Endothelial cell of umbilical vein (primary cell): ENCODE measurements at places on chromosomes 13 and 19.

DNA sequence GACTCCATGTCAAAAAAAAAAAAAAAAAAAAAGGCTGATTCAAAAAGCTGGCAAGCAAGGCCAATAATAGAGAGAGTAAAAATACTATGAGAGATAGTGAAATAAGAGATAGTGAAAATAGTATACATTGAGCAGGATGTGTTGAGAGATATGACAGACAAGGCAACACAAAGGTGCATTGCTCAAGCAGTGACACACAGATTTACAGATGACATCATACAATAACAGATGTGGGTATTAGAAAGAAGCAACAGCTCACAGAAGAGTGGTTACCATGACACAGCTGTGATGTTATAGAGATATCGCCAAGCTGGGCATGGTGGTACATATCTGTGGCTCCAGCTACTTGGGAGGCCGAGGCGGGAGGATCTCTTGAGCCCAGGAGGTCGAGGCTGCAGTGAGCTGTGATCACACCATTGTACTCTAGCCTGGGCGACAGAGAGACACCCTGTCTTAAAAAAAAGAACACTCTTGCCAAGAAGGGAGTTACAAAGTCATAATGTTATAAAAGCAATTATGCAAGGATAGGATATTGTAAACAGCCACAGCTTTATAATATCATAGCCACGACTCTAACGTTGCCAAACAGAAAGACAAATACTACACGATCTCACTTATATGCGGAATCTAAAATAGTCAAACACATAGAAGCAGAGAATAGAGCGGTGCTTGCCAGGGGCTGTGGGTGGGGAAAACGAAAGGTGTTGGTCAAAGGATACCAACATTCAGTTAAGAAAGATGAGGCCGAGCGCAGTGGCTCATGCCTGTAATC lies 10.3 kb downstream of the TNFSF9 start:
- no peak for DNase-seq

GRCh38 chr19:4379383-4380253 lies 20.7 kb downstream of the SH3GL1 start:
- DNase-seq = peak; percentile 38

GRCh38 chr13:70541451-70541850 lies 433.2 kb upstream of the KLHL1 start:
- DNase-seq = no peak

DNA sequence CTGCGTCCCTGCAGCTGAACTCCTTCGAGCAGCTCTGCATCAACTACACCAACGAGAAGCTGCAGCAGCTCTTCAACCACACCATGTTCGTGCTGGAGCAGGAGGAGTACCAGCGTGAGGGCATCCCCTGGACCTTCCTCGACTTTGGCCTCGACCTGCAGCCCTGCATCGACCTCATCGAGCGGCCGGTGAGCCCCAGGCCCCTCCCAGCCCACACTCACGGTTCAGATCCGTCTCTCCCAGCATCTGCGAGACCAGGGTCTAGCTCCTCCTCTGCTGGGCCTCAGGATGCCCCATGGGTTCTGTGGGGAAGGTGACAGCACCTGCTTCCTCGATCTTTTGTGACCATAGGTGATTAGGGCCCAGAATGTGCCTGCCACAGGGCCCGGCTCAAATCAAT lies 46.2 kb downstream of the MYH14 start:
- no peak for DNase-seq

DNA sequence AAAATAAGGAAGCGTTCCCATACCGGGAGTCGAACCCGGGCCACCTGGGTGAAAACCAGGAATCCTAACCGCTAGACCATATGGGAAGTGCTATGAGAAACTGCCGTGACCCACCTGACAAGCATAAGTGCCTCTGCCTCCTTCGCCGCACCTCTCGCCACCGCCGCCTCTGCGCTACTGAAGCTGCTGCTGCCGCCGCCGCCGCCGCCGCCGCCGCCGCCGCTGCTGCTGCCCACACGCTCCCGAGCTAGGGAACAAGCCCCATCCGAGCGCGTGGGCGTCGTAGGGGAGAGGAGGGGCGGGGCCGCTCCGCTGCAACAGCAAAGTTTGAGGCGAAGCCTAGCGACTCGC lies 610 bp upstream of the WBP4 start:
- peak; percentile 81 for DNase-seq

GRCh38 chr19:32227561-32228165 lies 117.7 kb upstream of the ZNF507 start:
- DNase-seq = no peak

GRCh38 chr13:80877209-80877943 lies 536.5 kb upstream of the SPRY2 start:
- DNase-seq = no peak

DNA sequence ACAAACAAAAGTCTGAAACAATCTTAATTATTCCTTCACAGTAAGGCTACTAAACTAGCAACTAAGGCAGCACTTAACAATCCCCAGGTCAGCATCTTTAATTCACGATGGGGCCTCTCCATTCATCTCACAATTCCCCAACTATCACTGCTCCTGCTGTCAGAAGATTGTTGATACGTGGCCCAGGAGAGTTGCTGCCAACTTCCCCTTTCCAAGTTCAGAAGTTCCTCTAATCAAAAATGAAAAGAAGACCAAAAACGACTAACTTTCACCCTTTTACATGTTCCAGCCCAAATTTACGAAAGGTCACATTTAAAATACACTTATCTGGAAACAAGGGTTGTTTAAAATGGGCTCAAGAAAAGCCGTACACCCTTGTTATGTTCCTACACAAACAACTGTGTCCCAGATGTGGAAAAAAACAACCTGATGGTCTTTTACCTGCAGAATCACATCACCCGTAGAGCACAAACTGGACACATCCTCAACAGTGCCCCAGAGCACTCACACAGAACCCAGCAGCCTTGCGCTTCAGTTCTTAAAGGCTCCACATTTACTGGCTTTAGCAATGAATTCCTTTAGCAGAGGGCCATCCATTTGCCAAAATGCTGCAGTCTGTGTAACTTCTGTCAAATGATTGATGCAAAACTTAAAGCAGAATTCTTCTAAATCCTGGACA lies 38.0 kb downstream of the PHF11 start:
- DNase-seq = no peak

GRCh38 chr19:44809577-44810233 lies 802 bp downstream of the BCAM start:
- no peak for DNase-seq

- DNase-seq = no peak
Observed at GRCh38 chr19:10288662-10289166, 1.0 kb upstream of the ICAM5 start.

DNA sequence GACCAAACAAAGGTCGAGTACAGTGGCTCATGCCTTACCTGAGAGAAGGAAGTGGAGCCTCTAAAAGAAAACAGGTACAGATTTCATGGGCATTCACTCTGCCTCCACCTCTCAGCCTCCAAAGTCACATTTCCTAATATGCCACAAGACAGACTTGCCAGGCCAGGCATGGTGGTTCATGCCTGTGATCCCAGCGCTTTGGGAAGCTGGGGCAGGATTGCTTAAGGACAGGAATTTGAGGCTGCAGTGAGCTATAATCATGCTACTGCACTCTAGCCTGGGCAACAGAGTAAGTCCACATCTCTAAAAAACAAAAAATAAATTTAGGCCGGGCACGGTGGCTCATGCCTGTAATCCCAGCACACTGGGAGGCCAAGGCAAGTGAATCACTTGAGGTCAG lies 10.9 kb upstream of the DNMT1 start:
- DNase-seq = no peak

- DNase-seq = no peak
Observed at GRCh38 chr19:6333439-6333838, at the start of gene ACER1. TSS of gene ACER1 (minus strand) at chr19:6333612. CDS start at chr19:6333551, 61 bp downstream.

GRCh38 chr13:41751277-41751676 lies 209.6 kb downstream of the VWA8 start:
- no peak for DNase-seq

DNA sequence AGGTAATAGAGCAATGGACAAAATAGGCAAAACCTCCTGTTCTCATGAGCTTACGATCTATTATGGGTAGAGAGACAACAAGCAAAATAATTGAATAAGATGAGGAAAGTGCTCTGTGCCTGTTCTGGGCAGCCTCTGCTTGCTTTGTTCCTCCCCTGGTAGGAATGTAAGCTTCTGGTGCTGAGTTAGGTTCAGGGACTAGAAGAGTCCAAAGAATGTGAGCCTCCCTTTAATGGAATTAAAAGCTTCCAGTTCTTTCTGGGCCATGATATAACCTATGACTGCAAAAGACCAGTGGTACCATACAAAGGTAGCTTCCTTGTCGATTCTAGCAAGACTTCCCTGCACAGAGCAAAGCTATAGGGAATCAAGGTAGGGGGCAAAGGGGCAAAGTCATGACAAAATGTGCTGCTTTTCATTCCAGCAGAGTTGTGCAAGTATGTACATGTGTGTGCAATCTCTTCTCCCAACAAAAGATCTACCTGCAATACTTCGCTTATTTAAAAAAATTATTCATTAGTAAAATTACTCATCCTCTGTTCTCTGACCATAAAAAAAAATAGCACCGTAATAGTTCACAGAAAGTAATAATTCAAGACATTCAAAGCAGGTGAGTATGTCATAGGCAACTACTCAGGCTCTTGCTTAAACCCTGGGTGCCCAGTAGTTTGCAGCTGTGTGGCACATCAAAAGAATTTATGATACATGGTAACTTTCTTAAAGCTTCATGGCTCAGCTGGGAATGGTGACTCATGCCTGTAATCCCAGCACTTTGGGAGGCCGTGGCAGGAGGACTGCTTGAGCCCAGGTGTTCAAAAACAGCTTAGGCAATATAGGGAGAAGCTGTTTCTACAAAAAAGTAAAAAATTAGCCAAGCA lies 21.4 kb downstream of the ACOD1 start:
- DNase-seq = no peak

DNA sequence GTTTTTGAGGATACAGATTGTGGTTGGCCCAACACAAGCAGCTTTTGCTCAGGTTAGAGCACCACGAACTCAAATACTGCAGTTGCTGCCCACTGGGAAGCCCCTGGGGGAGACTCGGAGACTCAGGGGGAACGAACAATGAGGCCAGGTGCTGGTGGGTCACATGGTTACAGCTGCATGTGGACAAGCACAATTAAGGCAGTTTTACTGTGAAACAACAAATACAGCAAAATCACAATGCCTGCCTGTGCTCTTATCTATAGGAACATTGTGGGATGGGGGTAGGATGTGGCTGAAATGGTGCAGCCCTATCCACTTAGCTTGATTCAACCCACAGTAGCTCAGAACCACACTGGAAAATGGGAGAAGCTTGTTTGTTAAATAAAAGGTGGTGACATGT lies 119.7 kb upstream of the SPATA13 start:
- no peak for DNase-seq

DNA sequence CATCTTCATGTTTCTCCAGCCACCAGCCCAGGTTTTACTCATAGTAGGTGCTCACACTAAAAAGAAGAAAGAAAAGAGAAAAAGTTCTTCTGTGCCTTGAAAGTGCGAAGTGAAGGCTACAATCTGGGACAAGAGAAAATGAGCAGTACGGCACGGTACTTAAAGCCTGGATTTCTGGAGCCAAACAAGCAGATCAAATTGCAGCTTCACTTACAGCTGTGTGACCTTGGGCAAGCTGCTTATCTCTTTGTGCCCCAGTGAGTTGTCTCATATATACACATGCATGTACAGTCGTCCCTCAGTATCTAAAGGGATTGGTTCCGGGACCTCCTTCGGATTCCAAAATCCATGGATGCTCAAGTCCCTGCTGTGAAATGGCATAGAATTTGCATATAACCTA lies 41.8 kb downstream of the GSX1 start:
- DNase-seq = no peak

DNA sequence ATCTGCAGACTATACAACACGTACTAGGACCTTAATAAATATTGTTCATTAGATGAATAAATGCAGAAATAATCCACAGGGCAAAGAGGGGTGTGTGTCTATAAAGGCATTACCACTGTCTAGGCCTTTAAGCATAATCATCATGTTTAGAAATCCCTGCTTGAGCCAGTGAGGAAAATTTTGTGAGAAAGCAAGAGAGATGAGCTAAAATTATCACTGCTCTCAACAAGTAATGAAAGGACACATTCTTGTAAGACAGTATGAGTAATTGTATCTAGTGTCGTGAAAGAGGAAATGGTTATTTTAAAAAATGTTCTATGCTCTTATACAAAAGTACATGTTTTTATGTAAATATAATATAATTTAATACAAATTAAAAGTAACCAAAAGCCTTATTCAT lies 1699.4 kb downstream of the PCDH9 start:
- no peak for DNase-seq

GRCh38 chr13:24033527-24034302 lies 126.8 kb upstream of the SPATA13 start:
- DNase-seq = no peak
